ENCODE measurements at places on chromosomes 4 and X. TPM values are rescaled to one million over a fixed set of nuclear protein-coding genes. Genes with fewer than 3 reads are reported as not detected.

SPANXC gene
- not detected for total RNA-seq

GPR50 gene
- 0.55 TPM for total RNA-seq

DNA sequence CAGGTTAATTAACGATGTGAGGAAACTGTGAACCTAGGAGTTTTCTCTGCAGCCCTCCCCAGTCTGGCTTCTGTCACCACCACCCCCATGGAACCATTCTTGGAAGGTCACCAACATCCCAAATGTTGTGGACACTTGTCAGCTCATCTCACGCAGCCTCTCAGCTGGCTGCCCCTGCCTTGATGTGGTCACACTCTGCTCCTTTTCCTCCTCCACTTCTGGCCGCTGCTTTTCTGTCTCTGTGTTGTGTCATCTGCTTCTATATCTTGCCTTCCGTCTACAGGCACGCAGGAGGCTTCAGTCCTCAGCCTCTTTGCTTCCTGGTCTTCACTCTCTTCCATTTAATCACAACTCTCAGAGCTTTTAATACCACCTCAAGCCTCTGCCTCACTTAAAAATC lies 371.5 kb upstream of the SLIT2 start:
- no peak for DNase-seq

GRCh38 chr4:182916483-182917181 lies 554 bp downstream of the DCTD start:
- no peak for DNase-seq

DNA sequence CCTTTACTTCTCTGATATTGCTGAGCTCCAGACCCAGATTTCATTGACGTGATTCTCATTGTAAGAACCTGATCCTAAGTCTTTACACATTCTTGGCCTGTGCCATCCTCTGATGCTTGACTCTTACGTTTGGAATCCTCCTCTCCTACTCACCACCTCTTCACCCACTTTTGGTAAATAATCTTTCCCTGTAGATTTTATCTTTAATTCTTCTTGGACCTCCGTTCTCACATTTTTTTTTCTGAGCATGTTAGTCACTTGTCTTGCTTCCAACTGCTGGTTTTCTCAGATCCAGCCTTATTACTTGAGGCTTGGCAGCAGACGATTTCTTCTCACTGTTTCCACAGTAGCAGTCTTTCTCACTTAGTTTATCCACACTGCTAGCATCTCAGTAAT lies 12.4 kb upstream of the SH3RF1 start:
- no peak for DNase-seq

- DNase-seq, result no peak
Measured at GRCh38 chr4:23674694-23675093, 215.2 kb downstream of the PPARGC1A start.

DNA sequence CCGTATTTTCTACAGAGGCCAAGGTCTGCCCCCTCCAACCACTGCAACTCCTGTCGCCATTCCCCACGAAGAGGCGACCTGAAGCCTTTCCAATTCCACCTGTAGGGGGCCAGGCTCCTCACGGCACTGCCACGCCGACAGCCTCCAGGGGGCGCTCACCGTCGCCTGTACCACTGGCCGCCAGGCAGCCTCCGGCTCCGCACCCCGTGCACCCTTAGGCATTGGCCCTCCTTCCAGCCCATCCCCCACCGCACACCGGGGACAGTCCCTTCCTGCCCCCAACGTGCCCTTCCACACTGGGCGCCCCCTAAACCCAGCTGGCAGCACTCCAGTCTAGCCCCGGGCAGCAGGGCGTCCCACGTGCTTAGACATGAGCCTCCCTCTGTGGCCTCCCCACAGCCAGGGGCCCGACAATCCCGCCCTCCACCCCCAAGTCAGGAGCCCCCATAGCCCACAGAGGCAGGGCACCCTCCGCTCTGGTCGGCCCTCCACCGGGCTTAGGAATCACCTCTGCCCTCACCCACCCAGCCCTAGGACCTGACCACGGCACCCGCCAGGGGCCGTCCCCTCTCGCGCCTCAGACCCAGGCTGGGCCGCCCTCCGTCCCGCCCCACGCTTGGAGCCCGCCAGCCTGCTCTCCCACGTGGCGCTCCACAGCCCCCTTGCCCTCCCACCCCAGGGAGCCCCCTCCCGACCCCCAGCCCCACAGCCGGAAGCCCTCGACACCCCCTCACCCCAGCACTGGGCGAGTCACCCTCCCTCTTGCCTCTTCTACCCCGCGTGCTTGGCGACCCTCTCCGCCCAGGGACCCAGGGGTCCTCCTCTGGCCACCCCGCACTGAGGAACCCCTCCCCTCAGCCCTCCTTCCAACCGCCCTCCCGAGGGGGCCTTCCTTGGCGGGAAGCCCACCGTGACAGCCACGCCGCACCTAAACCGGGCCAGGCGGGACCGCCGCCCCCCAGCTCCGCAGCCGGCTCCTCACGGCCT lies 711 bp downstream of the PNMA6E start:
- DNase-seq, result peak; percentile 94

- no peak for DNase-seq
Measured at GRCh38 chrX:97806238-97806637, 922.5 kb downstream of the RPA4 start.

- DNase-seq, result peak; percentile 77
Measured at GRCh38 chr4:16226816-16227461, 668 bp upstream of the TAPT1 start.

DNA sequence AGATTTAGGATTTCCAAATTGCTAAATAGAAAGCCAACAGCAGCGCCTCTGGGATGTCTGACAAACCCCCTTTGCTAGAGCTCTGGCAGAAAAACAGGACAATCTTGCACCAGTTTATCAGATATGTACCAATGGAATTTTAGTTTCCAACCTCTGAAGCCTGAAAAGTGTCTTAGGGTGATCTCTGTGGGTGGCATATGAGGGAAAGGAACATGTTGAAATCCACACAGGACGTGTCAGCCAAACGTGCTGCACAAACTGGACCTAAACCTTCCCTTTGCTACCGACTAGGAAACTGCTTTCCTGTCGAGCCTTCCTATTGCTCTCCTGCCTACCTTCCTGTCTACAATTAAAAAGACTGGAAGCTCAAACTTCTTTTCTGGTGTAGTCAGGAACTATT lies 53.5 kb downstream of the REELD1 start:
- DNase-seq, result no peak

Measured in H7 (cell line).